ENCODE measurements at places on chromosomes 1 and 21. TPM values are rescaled to one million over a fixed set of nuclear protein-coding genes. Genes with fewer than 3 reads are reported as not detected.
A peak's percentile ranks its signal among the peaks of the same experiment; 100 is the strongest.

Gene C1orf87
- total RNA-seq, result not detected

DNA sequence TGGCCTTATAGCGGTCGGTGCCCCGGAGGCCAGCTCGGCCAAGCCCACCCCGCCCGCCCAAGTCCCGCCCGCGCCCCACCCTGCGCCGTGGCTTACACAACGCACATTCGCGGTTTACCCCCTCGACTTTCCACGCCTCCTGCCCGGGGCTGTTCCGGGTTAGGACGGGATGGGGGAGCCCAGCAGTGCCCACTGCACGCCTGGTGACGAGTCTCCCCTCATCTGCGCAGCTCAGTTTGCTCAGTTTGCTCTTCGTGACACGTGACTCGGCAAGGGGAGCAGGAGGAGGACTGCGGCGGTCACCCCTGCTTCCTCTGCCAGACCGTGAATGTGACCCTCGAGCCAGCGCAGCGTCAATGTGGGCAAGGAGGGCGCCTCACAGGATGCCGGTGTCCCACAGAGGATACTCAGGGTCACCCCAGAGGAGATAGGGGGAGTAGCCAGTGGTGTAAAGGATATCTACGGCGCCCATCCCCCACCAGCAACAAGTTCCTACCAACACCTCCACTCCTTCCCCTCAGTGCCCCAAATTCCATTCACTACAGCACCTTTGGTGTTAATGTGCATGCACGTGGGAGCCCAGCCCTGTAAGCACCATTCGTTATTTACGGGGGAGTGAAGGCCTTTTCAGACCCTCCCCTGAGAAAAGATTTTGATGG, 350 bp upstream of the S100A6 start:
- DNase-seq, result peak; percentile 90

GRCh38 chr1:24779689-24780464, 34.6 kb downstream of the CLIC4 start:
- DNase-seq, result no peak

DNA sequence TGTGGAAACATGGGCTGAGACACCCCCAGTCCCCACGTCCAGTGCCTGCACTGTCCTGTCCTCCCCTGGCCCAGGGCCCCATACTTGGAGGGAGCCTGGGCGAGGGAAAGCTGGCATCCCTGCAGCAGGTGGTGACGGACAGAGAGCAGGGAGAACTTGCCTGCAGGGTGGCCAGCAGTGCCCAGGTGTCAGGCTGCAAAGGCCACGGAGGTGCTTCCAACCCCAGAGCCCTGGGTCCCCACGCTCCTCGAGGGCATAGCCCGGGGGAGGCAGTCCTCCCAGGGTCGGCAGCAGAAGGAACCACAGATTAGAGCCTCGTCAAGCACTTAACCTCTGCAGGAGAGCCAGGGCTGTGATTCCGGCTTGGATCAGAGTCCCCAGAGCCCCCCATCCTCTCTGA, 77.5 kb downstream of the ARHGEF16 start:
- DNase-seq, result no peak

- no peak for DNase-seq
Observed at GRCh38 chr1:30842697-30843354, 65.7 kb downstream of the SDC3 start.

- peak; percentile 62 for DNase-seq
Observed at GRCh38 chr21:42366292-42367010, at the start of gene TFF1. Gene TFF1, minus strand, starts transcription at chr21:42366535. Its CDS starts 40 bp downstream, at chr21:42366495.

DNA sequence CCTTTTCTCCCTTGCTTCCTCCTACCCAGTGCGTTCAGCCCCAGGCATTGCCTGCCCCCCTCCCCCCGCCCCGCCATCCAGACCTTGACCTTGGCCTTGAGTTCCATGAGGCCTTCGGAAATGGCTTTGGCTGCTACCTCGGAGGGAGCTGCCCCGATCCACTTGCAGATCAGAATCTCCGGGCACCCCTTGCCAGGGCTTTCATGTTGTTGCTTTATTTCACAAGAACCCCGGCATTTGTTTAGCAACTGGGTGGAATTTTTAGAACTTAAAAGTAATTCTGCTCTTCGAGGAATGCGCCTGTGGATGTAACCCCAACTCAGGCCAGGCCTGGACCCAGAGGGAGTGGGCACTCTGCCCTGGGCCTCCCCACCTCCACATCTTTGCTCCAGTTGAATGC, 154.1 kb upstream of the TMEM51 start:
- no peak for DNase-seq

DNA sequence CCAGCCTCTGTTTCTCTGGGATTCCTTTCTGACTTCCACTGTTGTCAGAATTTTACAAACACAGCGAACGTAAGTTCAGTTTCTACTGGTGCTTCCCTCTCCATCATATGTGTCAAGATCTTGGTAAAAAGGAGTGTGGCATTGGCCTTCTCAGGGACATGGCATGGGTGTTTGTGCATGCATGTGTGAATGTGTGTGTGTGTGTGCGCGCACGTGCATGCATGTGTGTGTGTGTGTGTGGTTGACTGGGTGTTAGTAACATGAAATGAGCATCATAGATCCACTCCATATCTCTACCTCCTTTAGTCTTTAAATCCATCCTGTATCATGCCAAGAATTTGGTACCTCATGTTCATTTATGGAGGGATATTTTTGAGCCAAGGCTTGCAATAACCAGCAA, 411.3 kb downstream of the NPHP4 start:
- no peak for DNase-seq

GRCh38 chr1:9900142-9901043, 9.7 kb downstream of the CTNNBIP1 start:
- DNase-seq, result no peak
